ENCODE measurements at places on chromosomes 5 and 9.

DNA sequence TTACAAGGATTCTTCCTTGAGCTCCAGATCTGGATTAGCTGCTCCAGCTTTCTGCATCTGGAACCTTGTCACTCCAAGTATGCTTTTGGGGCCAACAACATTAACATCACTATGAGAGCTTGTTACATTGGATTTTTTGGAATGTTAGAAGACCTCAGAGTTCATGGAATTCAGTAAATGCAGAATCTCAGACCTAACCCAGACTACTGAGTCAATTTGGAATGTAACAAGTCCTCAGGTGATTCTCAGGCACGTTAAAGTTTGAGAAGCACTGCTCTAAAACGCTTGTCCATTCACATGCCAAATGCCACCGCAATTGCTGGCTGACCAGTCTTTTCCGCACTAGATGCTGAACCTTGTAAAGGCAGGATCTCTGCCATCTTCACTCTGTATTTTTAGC is 251.4 kb upstream of the TRIM32 start:
- DNase-seq, result no peak

GRCh38 chr5:27208051-27208450 is 169.7 kb upstream of the CDH9 start:
- no peak for DNase-seq

- DNase-seq, result no peak
Measured at GRCh38 chr9:130765137-130766020, 69.7 kb upstream of the ABL1 start.

GRCh38 chr5:115363879-115364278 is 67.4 kb upstream of the CCDC112 start:
- DNase-seq, result no peak

DNA sequence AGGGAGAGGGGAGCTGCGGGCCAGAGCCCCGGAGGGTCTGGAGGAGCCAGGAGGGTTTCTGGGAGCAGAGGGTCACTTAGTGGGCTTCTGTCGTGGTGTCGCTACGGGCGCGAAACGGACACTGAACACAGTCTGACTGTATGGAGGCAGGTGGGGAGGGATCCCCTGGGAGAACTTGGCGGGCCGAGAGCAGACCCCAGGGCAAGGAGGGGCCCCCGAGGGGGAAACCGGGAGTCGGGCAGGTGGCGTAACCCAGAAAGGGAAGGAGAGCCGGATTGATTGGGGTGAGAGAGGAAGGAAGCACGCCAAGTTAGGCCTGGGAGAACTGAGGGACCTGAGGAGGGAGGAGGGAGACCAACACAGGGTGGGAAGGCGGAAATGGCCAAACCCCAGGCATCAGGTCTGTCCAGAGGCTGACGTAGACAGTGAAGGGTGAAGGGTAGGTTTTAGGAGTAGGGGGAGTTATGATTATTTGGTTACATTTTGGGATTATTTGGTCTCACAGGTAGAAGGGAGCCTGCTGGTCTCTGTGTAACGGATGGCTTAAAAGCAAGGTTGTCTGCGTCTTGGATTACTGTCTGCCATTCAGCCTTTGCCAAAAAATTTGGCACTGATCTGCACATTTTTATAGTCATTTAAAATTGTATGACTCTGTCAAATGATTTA is 3.3 kb upstream of the MSMP start:
- no peak for DNase-seq

- DNase-seq, result no peak
Measured at GRCh38 chr9:27386571-27387091, 89.7 kb upstream of the EQTN start.

- DNase-seq, result no peak
Measured at GRCh38 chr9:106503759-106504158, 359.2 kb upstream of the ZNF462 start.

DNA sequence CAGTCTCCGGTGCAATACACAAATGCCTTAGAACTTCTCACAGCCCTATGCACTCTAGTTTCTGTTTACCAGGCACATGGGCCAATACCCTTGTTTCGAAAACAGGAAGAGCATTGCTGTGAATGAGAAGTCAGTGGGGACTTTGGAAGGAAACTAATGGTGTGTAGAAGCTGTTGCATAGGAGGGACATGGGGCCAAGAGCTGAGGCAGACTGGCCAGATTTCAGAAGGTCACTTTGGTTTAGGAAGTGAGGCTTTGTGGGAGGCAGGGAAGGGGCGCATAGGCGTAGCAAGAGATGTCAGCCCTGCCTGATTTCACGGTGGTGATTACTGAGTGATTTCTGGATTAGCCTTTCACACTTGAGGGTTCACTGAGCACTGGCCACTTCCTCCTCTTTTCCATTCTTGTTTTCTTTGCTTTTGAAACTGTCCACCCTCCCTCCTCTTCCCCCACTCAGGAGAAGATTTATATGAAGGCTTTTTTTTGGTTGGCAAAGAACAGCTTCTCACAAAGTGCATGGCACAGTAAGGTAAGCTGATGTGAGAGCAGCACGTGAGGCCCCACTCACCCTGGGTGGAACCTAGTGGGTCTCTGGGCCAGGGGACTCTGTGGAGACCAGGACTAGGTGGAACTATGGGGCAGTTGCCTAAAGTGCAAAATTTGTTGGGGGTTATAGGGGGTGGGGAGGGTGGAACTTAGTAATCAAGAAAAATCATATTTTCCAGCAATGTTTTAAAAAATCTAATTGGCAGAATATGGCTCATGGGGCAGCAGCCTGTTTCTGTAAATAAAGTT is 6.1 kb upstream of the TMEM252 start:
- no peak for DNase-seq

GRCh38 chr5:168366116-168366515 is 74.7 kb downstream of the WWC1 start:
- no peak for DNase-seq

- no peak for DNase-seq
Measured at GRCh38 chr9:125635888-125636287, 71.1 kb downstream of the MAPKAP1 start.

DNA sequence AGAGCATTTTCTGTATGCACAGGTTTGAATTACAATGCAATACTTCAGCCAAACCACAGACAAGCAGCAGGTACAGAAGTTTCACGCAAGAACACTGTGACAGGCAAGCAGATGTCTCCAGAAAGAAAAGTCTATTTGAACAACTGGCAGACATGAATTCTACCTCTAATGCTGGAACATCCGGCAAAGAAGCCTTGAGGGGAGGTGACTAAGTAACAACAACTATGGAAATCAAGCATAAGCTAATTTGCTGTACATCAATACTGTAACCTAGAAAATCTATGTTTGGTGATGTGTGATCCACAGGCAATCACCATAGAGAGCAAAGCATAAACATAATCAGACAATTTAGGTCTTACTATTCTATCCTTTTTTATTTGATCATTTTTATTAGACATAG is 65.5 kb downstream of the PLK2 start:
- DNase-seq, result no peak

DNA sequence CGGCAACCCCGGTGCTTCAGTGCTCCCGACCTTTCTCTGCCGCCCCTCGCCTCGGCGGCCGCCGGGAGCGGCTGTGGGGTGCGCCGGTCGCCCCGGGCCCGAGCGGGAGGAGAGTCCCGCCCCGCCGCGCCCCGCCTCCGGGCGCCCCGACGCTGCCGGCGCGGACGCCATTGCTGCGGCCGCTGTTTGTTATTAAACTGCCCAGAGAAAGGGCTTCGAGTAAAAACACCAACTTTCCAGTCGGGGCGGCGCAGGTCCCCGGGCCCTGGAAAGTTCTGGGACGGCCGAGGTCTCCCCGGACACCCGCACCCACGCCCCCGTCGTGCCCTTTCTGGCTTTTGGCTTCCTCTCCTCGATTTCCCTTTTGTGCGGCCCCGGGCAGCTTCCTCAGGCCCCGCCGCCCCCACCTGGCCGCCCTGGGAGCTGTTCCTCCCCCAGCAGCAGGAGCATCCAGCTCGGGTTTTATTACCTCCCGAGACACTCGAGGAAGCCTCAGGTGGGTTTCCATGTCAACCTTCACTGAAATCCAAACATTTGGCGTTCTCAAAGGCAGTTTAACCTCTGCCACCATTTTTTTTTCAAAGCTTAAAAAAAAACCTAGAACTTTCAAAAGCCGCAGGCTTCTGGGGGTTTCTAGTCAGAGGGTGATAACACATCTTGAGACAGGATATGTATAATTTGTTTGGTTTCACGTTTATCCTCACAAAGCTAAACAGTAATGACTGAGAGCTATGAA is 334.4 kb downstream of the CWC27 start:
- DNase-seq, result peak; percentile 38

DNA sequence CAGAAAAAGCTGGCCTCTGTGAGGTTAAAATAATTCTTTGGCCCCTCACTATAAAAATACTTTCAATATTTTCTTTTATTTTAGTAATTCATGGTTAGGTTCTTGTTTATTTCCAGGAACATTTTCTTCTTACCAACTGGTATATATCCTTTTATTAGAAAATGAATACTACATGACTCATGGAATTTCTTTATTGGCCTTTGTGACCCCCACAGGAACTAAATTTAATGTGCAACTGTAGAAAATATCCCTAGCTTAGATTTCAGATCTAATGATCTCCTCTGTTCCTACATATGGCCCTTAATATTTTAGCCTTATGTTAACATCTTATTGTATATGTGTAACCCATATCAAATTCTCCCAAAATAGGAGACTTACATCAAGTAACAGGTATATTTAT is 429.9 kb downstream of the NR2F1-AS1 start:
- no peak for DNase-seq

Measured in stimulated activated CD4-positive, alpha-beta T cell treated with anti-CD3 and anti-CD28 coated beads, Interleukin-4, amount 100 ng/mL, for 4 hours (primary cell).